ENCODE measurements at places on chromosomes 2 and 18.

DNA sequence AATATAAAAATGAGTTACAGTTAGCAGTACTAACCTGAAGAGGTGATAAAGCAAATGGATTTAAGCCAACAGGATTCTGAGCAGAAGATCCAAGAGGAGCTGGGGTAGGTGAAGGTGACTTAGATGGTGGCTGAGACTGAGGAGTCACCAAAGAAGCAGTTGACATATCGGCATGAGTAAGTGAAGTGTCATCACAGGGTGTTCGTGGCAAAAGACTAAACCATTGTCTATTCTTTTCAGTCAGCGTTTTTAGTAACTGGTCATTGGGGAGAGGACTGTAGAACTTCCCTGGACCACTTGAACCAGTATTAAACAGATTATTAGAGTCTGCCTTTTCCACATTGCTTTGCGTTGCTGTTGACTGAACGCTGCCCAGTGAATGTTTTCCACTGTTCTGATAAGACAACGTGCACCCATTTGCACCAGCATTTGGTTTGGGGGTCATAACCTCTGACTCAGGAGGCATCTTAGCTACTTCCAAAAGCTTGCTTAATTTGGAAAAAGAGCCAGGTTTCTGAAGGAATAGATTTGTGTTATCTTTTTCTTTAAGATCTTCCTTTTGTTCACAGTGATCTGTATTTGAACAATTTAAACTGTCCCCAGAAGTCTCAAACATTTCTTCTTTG, 63.3 kb upstream of the WDSUB1 start:
- no peak for DNase-seq

DNA sequence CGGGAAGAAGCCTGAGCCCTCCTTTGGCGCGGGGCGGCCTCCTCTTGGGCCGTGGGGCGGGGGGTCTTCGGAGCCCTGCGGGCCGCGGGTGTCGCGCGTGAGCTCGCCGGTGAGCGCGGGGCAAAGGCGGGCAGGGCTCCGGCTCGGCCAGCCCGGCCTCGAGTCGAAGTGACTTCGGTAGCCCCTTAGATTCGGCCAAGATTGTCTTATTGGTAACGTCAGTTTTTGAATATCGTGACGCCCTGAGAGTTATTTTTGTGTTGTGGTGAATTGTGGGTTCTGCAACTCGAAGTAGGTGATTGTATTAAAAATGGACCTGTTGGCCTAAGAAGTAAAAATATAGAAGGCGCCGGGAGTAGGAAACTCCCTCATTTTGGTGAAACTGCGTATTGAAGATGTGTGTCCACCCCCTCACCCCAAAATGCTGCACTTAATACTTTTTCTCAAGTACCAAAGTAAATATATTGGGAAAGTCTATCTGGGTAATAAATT, 669 bp downstream of the MARCHF7 start:
- peak; percentile 52 for DNase-seq

GRCh38 chr2:216644842-216645635, 11.8 kb downstream of the IGFBP2 start:
- no peak for DNase-seq

GRCh38 chr18:24766376-24766775, 305.9 kb downstream of the HRH4 start:
- no peak for DNase-seq

Measured in CD4-positive, alpha-beta T cell treated with Interferon alpha-2 for 1 hour (primary cell).